SJSA1 (cell line): ENCODE measurements at places on chromosomes 2 and 18. TPM values are rescaled to one million over a fixed set of nuclear protein-coding genes. Genes with fewer than 3 reads are reported as not detected.
A peak's percentile ranks its signal among the peaks of the same experiment; 100 is the strongest.

Gene ANTXR1
- total RNA-seq, result 19.4 and 30.8 TPM in 2 replicates

DNA sequence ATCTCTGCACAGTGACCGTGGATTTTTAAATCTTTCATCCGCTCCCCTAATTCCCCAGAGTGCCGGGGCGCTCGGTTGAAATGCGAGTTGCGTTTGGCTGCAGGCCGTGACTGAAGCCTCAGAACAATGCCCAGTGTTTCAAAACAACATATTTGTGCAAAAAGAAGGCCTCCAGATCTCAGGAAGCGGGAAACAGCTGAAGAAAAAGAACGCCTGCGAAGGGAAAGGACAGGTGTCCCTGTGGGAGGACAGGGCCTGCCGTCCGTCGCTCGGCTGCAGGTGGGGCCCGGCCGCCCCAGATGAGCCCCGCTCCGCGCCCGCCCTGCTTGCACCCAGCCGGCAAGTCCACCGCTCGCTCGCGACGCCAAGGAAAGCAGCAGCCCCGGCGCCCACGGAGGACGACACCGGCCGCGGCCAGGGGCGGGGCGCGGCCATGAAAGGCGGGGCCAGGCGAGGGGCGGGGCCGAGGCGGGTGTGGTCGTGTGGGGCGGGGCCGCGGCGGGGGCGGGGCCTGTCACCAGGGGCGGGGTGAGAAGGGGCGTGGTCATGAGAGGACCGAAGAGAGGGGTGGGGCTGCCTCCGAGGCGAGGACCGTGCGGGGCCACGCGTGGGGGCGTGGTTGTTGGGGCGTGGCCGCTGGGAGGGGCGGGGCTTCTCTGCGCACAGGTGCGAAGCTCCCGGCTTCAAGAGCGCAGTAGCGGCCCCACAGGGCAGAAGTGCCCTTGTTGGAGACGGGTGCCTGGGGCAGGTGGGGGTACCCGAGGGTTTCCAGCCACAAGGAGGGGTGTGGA lies 17.6 kb upstream of the BOK start:
- DNase-seq, result peak; percentile 44

- no peak for DNase-seq
These were observed 210.1 kb downstream of the IKZF2 start for GRCh38 chr2:212941361-212941760.

DNA sequence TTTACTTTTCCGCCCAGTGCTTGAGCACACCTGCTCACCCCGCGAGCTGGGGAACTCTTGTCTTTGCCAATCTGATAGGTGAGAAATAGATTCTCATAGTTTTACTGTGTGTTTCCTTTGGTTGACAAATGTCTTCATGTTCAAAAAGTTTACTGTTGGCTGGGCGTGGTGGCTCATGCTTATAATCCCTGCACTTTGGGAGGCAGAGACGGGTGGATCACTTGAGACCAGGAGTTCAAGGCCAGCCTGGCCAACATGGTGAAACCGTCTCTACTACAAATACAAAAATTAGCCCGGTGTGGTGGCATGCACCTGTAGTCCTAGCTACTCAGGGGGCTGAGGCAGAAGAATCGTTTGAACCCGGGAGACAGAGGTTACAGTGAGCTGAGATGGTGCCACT lies 10.3 kb downstream of the ODC1 start:
- DNase-seq, result no peak

Gene FAM228A
- total RNA-seq, result not detected in 2 replicates

GRCh38 chr2:128026448-128027277 lies 1.2 kb downstream of the SAP130 start:
- DNase-seq, result no peak

GRCh38 chr2:3480352-3481010 lies 38.9 kb downstream of the ADI1 start:
- no peak for DNase-seq

GRCh38 chr2:101253703-101254450 lies 1.2 kb downstream of the CNOT11 start:
- no peak for DNase-seq

GRCh38 chr2:212692466-212692865 lies 153.9 kb upstream of the ERBB4 start:
- no peak for DNase-seq

- DNase-seq, result no peak
These were observed 227.7 kb upstream of the BOD1L2 start for GRCh38 chr18:56919190-56919589.

Gene UGT1A6
- total RNA-seq, result not detected in 2 replicates

GRCh38 chr2:56571074-56571473 lies 387.3 kb downstream of the CCDC85A start:
- no peak for DNase-seq

Gene GALNT14
- 0.21 TPM in 1 of 2 replicates, not detected in the other for total RNA-seq

- no peak for DNase-seq
These were observed 797 bp downstream of the KLHL14 start for GRCh38 chr18:32771871-32772580.

Gene TMEM247
- total RNA-seq, result not detected in 2 replicates

DNA sequence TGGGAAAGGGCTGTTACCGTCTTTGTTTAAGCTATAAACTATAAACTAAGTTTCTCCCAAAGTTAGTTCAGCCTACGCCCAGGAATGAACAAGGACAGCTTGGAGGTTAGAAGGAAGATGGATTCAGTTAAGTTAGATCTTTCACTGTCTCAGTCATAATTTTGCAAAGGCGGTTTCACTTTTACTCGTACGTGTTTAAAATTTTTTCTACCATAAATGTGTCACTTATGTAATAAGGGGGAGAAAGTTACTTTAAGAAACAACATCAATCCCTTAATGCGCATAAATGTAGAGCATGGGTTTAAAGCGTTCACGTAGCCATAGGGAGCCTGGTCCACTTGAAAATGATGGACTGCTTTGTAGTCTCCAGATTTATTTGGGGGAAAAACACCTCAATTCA lies 71.3 kb downstream of the SNORC start:
- no peak for DNase-seq

DNA sequence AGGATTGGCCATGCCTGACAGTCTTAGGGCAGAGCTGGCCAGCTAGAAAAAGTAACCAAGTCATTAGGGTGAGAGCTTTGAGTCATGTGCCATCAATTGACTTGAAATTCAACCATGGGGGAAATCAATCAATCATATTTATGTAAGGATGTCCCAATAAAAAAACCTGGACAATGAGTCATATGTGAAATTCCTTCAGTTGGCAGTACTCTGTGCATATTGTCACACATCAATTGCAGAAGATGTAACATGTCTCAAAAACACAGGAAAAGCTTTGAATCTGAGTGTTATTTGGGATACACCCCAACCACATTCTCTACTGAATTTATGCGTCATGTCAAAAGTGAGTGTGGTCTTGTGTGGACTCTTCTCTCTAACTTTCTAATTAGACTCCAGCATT lies 1004.1 kb upstream of the NRXN1 start:
- DNase-seq, result no peak

DNA sequence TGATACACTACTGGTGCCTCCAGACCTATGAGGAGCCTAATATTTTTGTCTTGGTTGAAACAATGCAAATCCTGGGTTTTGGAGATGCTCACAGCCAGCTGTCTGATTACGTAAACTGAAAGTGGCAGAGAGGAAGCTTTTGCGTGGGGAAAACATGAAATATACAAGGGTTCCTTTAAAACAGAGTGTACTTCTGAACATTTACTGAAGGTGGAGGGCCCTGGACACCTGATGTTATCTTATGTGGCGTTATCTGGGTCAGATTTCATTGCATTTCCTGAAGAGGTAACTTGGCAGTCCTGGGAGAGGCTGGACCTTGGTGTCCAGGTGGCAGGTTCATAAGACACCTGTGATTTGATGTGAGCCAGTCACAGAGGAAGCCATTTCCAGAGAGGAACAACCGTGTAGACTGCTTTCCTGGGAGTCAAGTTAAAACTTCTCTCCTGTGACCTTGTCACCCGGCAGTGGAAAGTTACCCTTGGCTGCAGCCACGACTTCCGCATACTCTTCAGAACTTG lies 105.0 kb downstream of the NEDD4L start:
- DNase-seq, result no peak

Gene NMUR1
- 0.21 and 1.0 TPM in 2 replicates for total RNA-seq

DNA sequence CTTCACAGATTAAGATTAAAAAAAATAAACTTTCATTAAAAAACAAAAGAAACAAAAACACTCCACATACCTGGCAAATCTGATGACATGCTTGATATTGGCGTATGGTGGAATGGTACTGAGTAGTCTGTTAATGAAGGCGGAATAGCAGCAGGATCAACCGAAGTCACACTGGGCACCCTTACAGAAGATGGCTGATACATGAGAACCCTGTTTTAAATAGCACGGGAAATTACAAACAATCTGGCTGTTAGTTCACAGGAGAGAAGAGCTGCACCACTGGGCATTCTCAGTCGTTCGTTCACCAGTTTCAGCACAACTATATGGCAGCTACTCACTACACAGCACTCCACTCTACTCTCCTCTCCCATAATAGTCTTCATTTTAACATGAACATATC lies 64.0 kb upstream of the ST8SIA5 start:
- no peak for DNase-seq

DNA sequence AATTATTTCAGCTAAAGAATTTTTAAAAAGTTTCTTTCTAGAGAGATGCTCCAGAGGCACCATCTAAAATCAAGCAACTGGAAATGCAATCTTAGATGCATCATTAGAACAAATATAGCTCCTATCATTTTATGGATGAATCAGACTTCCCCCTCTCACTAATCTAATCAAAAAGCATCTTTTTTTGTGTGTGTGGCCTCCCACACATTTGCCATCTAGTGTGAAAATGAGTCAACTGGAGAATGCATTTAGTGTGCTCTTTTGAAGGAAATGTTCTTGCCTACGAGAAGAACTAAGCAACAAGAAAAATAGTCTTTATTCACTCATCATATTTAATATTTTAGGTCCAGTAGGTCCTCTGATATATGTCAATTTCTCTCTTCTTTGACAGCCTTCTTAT lies 39.5 kb upstream of the FIGN start:
- peak; percentile 5 for DNase-seq

GRCh38 chr2:223075301-223076270 lies 23.6 kb downstream of the KCNE4 start:
- no peak for DNase-seq

GRCh38 chr2:126915903-126916302 lies 17.2 kb downstream of the TEX51 start:
- DNase-seq, result no peak

DNA sequence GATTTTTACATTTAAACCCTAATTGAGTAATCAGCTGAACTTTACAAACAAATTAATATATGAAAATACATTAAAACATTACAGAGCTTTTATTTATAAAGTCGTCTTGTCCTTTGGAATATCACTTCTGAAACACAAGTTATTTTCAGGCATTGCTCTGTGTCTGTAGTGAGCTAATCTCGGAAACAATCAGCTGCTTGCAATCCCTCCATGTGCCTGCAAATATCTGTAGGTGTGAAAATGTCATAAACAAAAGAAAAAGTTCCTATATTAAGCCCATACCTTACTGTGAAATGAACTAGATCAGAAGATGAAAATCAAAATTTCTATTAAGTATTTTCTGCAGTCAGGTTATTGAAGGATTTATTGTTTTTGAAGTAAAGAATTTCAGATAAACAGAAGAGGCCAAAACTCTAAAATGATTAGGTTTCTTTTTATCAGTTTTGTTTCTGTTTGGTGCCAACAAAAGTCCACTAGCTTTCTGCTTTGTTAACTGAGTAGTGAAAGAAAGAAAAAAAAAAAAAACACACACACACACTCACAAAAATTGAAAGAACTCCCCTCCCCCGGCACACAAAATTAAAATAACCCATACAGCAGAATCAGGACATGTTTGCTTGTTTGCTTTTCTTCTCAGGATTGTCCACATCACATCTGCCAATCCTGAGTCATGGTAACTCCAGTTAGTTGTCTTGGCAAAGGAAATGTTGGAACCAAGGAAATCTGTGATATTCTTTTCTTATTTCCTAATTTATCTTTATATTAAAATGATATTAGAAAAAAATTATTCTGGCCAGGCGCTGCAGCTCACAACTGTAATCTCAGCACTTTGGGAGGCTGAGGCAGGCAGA lies 627.0 kb upstream of the SLC39A10 start:
- no peak for DNase-seq

DNA sequence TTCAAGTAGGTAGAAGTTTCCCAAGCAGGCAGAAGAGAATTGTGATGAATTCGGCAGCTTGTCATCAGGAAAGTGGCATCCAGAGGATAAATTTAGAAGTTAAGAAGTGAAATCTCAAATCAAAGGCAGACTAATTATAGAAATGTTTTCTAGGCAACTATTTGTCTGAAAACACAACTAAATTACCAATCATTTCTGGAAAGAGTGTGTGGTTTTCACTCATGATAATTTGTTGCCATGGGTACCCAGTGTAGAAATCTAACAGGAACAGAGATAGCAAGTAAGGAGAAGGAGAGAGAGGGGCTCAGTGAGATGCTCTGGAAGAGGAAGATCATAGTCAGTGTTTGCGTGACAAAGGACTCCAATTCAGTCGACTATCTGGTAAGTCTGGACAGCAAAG lies 208.1 kb downstream of the NCKAP5 start:
- DNase-seq, result no peak

Gene LBX2
- 0.18 and 1.6 TPM in 2 replicates for total RNA-seq

GRCh38 chr2:85920810-85921545 lies 32.2 kb upstream of the ST3GAL5 start:
- DNase-seq, result peak; percentile 90

DNA sequence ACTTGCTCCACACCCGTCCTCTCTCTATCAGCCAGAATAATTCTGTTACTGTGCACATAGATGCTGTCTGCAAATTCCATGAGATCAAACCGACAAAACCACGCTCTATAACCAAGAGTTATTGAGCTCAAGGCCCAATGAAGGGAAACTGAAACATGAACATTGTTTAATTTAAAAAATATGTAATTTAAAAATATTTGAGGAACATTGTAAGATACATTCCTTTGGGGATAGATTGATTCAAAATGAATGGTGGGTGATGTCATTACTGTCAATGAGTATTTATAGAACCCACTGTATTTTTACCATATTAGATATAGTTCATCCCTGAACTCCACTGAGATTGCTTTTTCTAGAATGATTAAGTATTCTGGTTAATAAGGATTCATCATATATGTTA lies 50.4 kb downstream of the NCKAP5 start:
- no peak for DNase-seq

Gene LIMS4
- 2.3 and 2.7 TPM in 2 replicates for total RNA-seq

DNA sequence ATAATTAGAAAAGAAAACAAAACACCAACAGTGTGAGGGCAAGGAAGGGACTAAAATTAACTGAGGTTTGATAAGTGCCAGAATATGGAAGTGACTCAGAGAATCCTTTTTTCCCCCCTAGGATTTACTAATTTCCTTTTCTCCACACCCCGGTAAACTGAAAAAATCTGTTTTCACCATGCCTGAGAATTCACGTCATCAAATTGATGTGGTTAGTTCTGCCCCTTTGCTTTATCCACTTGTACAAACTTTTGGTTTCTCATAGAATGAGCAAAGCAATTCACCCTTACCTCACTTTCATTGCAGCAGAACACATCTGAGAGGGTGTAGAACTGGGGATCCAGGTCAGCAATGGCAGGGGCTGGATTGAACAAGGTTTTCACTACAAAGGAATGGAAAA lies 57.8 kb downstream of the RBKS start:
- DNase-seq, result no peak

Gene MPHOSPH10
- 30.2 and 44.1 TPM in 2 replicates for total RNA-seq

- no peak for DNase-seq
These were observed 24.5 kb upstream of the LIPG start for GRCh38 chr18:49537232-49537896.

GRCh38 chr2:24107336-24107735 lies 15.8 kb downstream of the PFN4 start:
- no peak for DNase-seq
